ENCODE measurements at places on chromosomes 16 and 17.
A peak's percentile ranks its signal among the peaks of the same experiment; 100 is the strongest.

GRCh38 chr16:53235851-53236250, 181.1 kb downstream of the CHD9 start:
- DNase-seq = no peak

DNA sequence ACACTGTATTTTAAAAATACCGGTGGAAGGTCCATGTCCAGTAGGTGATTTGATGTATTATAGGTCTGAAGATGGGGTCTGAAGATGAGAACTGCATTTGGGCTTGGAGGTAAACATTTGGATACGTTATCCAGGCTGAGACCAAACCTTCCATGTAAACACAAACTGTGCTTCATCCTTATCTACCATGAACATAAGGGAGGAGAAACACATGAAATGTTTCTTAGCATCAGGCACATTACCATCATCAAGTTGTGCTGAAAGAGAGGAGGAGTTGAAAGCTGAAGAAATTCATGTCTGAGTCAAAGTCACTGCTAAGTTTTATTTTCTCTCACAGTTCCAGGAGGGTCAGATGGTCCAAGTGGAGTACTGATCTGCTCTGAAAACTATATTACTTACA, 11.4 kb downstream of the SF3B3 start:
- no peak for DNase-seq

DNA sequence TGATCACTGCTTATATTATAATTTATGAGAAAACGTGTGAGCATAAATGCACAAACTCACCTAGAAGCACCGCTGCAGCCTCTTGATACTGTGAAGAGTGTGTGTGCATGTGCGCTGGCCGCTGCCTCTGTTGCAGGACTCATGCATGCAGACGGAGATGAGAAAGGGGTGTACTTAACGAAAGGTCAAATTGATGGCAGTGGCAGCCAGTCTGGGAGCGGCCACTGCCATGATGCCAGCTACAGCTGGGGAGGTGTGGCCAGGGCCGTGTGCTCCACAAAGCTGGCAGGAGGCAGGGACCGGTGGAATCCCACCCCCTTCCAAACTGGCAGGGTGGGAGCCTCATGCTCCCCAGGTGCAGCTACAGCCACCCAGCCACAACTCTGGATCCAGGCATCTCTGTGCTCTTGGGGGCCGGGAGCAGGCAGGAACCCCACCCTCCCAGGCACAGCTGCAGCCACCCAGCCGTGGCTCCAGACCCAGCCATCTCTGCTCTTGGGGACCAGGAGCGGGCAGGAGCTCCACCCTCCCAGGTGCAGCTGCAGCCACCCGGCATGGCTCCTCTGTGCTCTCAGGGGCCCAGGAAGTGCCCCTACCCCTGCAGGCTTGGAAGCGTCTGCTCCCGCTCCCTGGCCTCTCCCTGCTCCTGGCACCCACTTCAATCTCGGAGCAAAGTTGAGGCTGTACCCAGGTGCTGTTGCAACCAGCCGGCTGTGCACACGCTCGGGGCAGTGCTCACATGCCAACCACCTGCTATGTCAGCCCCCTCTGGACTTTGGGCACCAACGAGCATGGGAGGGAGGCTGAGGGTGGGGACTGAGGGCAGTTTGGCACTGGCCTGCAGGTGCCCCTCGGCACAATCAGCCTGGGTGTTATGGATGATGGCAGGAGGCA, 77.5 kb upstream of the CHMP6 start:
- no peak for DNase-seq

- no peak for DNase-seq
These were observed 27.0 kb upstream of the NFAT5 start for GRCh38 chr16:69538808-69539207.

DNA sequence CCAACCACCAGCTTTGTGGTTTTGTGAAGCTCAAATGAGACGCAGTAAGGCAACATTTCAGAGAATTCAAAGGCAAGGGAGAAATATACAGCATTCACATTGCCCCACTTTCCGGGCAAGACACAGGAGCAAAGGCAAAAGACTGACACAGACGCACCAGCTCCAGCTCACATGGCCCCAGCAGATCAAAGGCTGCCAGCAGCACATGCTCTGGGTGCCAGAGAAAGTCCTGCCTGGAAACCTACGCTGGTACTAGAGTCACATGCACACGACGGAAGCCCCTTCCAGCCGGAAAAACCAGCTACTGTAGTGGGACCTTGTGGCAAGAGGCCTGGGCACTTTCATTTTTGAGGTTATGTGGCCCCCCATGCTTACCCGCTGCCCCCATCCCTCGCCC, 50.1 kb downstream of the GTF3C1 start:
- no peak for DNase-seq

DNA sequence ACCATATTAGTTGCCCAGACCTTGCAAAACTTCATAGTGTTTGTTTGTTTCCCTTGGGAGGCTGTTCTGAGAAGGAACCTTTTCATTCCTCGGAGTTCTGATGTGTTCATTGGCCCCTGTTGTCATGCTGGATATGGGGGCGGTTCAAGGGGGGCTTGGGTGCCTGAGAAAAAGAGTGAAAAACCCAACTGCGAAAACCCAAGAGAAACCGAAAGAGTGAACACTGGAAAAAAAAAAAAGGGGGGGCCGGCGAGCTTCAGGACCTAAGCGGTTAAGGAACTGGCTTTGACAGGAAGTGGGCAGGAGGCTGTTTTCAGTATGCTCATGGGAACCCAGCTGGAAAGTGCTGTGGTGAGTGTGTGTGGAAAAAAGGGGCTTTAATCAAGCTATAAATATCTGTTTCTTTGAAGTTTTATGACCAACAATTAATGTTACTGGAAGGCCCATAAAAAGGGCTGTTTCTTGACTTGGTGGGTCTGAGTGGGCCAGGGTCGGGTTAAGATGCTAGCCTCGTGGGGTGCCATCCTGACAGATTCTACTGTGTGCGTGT, 510.7 kb downstream of the MAF start:
- DNase-seq = peak; percentile 58

Data from stimulated activated CD4-positive, alpha-beta T cell treated with anti-CD3 and anti-CD28 coated beads, Interleukin-15, amount 100 ng/mL, for 48 hours (primary cell).